ENCODE measurements at places on chromosomes 1 and 21. TPM values are rescaled to one million over a fixed set of nuclear protein-coding genes. Genes with fewer than 3 reads are reported as not detected.

ZBTB8A gene
- 0.12 TPM for total RNA-seq

TPTE gene
- total RNA-seq, result not detected

C1orf52 gene
- 48.6 TPM for total RNA-seq

GRCh38 chr1:107473065-107473464, 332.2 kb downstream of the NTNG1 start:
- DNase-seq, result no peak

GRCh38 chr1:243730487-243731150, 119.4 kb downstream of the AKT3 start:
- no peak for DNase-seq

DNA sequence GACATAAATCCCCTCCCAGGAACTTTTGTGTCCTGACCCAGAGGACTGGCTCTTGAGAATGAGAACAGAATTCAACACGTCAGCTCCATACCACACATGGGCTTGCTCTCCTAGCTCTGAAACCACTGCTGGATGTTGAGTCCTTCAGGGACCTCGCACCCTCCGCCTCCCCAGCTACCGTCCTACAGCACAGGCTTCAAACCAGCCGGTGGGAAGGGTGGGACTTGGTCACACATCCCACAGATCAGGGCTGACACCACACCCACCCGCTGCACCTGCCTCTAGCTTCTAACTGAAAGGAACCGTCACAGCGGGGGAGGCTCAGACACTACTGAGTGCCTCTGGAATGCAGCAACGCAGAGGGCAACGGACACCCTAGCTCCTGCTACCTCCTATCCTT, 24.0 kb downstream of the MRAP start:
- DNase-seq, result no peak

CALML6 gene
- total RNA-seq, result 1.1 TPM

FAM110D gene
- total RNA-seq, result not detected

DNA sequence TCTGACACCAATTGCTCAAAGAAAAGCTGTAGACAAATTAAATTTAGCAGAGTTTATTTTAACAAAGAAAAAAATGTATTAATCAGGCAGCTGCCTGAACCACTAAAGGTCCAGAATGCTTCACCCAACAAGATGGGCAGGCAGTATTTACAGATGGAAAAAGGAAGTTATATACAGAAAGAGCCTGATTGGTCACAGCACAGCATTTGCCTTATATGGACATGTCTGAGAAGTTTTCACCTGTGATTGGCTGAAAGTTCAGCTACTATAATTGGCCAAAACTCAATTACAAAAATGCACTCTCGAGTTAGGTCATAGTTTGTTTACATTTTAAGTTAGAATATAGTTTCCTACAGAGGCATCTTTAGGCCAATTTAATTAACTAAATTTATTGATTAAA, 15.1 kb upstream of the FMO1 start:
- DNase-seq, result no peak

All from T-cell (primary cell).